ENCODE measurements at places on chromosomes 7 and 10.

DNA sequence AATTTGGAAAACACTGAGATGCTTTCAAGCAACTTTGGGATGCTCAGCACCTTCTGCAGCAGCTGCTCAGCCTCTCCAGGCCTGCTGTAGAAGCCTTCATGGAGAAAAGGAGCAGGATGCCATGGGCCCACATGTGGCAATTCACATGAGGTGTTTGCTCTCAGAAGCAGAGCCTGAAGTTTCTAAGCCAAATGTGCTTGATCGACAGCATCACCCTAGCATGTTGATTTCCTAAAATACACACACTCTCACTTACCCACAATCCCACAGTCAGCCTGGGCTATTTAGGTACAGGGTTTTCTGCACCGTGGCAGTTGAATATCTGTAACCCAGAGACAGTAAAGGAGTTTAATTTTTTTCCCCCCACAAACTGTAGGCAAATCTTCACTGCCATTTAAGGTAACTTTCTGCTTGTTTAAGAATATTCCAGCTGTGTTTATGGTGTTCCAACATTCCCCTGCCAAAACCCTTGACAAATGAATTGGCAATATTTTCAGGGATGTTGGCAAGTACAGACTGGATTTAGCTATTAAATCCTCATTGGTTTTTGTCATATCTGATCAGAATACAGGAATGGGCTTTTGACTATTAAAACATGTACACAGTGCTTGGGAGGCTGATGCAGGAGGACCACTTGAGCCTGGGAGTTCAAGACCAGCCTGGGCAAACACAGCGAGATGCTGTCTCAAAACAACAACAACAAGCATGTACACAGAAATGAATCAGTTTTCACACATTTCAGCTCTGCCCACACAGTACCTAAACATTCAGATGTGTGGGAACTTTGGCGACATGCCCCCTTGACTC, 244.2 kb downstream of the CELF2 start:
- DNase-seq, result no peak

DNA sequence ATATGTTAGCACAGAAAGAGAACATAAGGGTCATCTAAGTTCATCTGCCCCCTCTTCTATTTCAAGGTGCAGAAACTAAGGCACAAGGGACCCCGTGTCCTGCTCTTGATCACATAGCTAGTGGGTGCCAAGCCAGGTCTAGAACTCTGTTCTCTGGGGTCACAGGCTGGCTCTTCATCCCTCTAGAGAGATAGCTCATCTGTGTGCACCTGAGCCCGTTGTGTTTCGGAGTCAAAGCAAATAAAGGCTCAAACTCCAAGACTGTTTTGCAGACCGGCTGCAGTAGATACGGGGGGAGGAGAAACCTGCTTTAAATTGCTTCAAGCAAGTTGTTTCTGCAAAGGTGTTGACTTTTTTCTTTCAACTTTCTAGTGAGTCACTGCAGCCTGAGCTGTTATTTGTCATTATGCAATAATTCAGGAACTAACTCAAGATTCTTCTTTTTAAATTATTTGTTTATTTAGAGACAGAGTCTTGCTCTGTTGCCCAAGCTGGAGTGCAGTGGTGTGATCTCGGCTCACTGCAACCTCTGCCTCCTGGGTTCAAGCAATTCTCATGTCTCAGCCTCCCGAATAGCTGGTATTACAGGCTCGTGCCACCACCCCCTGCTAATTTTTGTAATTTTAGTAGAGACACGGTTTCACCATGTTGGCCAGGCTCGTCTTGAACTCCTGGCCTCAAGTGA, 6.5 kb downstream of the BLVRA start:
- no peak for DNase-seq

DNA sequence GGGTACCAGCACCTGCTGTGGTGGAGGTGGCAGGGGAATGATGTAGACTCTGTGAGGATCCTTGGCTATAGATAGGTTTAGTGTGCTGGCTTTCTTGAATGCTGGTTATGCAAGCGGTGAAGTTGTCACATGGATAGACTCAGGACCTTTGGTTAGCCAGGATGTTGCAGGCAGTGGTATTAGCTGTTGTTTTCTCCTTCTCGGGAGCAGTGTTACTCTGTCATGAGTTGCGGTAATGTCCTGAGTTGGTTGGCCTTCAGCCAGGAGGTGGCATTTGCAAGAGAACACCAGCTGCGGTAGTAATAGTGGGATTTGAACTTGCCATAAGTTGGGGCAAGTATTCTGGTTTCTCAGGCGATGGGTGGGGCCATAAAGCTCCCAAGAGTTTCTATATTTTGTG, 10.8 kb downstream of the AGK start:
- DNase-seq, result no peak

GRCh38 chr7:150329331-150330120, 6.2 kb upstream of the ACTR3C start:
- no peak for DNase-seq

DNA sequence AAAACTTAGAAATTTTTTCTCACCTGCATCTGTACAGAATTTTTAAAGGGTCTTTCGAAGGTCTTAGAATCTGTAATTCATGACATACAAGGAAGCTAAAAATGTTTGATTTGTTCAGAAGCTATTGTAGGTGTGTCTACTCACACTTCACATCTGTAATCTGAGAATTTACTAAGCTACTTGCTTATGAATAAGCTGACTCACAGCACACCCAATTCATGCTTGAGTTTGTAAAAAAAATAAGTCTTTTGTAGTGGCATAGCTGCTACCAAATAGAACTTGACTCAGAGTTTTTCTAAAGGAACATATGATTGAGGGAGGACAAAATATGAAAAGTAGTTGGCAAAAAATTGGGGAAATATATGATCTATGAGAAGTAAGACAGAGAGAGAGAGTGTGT, 12.7 kb upstream of the AGR2 start:
- no peak for DNase-seq

GRCh38 chr7:29900745-29901144, 88.9 kb downstream of the SCRN1 start:
- DNase-seq, result no peak

- DNase-seq, result no peak
Measured at GRCh38 chr7:68922850-68923249, 675.4 kb upstream of the AUTS2 start.

DNA sequence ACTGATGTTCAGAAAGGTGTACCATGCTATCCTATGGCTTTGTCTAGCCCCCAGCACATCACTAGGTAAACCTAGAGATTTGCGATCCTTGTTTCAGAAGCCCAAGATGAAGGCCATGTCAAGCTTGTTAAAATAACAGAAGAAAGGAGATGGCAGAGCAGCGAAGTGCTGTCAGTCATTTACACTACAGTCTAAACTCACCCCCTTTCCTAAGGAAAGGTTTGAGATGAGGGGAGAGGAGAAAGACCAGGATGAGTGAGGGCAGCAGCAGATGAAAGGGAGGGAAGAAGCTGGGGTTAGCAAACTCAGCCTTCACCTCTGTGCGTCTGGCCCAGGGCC, 74.8 kb downstream of the PROSER2 start:
- DNase-seq, result no peak

DNA sequence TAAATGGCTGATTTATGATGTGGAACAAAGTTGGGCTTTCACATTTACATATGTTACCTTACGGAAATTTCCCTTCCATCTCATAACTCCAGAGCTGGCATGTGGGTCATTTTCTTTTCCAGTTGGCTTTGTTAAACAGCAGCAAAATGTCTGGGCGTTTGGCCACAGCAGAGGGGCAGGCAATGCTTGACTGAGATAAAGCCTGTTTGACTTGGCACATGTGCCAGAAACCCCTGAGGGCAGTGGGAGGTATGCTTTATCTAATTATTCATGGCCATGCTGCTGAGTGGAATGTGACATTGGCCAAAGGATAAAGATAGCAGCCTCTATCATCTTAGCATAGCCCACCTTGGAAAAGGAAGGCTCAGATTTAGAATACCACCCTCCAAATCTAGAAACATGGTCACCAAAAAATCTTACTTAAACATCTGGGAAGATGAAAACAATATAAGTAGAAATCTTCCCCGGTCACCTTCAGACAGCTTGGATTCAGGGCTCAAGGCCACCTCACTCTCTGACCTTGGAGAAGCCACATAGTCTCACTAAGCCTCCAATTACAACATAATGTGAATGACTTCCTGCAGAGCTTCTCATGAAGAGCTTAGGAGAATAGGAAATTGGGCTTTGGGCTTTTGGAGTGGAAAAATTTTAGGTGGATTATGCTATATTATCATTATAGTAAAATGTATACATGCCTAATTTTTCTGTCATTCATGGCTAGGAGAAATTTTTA, 101.5 kb downstream of the GRM3 start:
- DNase-seq, result no peak

DNA sequence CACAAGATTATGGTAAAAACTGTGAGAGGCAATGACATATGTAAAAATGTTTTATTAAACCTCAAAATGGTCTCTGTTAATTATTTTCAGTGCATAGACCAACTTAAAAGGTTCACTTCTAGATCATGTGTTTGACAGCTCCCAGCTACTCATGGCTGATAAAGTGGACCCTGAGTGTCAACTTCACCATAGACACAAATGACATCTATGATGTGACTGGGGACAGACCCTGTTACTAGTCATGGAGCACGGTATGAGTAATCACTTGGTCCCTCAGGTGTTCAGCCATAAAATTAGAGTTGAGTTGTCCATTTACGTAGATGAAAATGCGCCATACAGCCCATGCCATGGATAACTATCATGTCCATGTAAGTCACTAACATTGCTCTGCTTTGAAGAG, 199.8 kb downstream of the ZNF365 start:
- DNase-seq, result no peak

- no peak for DNase-seq
Measured at GRCh38 chr10:21625623-21626229, 91.7 kb downstream of the MLLT10 start.

DNA sequence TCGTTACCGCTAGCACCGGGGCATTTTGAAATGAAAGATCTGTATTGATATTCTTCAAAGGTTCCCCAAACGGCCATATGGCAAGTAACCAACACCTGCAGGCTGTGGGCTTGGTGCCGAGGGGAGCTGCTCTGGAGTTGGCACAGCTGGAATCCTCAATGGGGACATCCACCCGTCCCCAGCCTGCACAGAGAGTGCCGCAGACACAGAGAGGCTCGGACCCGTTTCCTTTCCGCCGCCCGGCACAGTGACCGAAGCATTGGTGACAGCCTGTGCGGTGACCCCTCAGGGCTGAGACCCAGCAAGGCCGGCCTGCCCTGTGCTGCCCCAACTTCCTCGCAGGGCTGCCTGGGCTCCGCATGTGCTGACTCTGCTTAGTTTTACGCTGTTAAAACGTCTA, 4.5 kb downstream of the CFAP46 start:
- no peak for DNase-seq

DNA sequence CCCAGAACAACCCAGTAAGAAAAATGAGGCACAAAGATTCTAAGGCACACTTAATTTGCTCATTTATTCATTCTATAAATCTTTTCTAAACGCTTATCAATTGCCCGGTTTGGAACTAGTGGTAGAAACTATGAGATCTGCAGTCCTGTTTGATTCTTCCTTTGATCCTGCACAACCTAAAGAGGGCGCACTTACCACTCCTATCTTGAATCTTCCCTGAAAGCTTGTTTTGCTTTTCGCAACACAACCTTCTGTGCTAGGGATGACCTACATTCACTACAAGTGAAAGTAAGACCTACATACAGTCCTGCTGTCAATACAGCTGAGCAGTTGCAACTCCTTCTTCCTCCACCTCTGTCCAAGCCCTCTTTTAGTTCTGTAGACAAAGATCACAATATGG, 12.6 kb upstream of the ARL4A start:
- DNase-seq, result peak; percentile 34

GRCh38 chr10:69425041-69425440, 8.3 kb upstream of the TACR2 start:
- DNase-seq, result no peak

GRCh38 chr10:37896436-37896835, 39.0 kb upstream of the ZNF248 start:
- no peak for DNase-seq

GRCh38 chr7:56062382-56062781, 1.7 kb upstream of the SUMF2 start:
- no peak for DNase-seq

GRCh38 chr7:23205909-23206767, 24.3 kb downstream of the NUP42 start:
- DNase-seq, result no peak

DNA sequence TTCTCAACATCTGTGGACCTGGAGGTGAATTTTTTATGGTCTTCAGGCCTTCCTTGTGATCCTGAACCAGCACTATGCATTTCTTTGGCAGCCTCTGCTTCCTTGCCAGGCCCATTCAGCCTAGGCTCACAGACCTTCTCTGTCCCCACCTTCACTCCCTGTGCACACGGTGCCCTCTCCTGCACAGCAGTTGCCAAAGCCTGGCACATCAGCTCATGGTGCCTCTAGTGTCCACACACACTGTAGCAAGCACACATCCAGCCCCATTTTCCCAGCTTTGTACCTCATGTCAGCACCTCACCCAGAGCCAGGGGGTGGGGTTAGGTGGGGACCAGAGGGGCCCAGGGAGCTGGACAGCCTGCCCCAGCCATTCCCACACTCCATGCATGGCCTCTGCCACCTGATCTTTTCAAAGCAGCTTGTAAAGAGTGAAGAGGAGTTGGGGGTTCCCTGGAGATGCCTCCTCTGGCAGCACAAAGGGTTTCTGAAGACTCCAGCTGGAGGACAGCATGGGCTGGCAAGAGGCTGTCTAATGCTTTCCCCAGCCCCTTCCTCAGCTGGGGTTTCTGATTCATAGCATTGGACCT, 57.9 kb upstream of the TMEM72 start:
- DNase-seq, result no peak

GRCh38 chr7:119046068-119046467, 821.6 kb downstream of the ANKRD7 start:
- DNase-seq, result no peak

GRCh38 chr7:43141091-43141490, 28.6 kb downstream of the HECW1 start:
- DNase-seq, result no peak

GRCh38 chr10:22629126-22629525, 85.3 kb downstream of the PIP4K2A start:
- no peak for DNase-seq

DNA sequence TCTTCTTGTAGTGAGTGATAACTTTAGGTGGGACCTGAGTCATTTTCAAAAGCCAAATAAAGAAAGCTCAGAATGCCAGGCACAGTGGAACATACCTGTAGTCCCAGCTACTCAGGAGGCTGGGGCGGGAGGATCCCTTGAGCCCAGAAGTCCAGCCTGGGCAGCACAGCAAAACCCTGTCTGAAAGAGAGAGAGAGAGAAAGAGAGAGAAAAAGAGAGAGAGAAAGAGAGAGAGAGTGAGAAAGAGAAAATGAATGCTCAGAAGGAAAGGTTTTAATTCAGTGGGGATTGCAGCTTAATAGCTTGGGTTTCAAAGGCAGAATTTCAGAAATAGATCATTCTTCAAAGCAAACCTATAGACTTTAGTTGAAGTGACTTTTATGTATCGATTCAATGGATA, 25.7 kb downstream of the GPNMB start:
- DNase-seq, result no peak

- DNase-seq, result no peak
Measured at GRCh38 chr10:28332726-28333125, 29.9 kb upstream of the MPP7 start.
